ENCODE measurements at places on chromosomes 5 and 9. TPM values are rescaled to one million over a fixed set of nuclear protein-coding genes. Genes with fewer than 3 reads are reported as not detected.

DMRTA1 gene
- total RNA-seq: not detected

GRIA1 gene
- total RNA-seq: not detected

GARIN3 gene
- total RNA-seq: not detected

SELENOP gene
- 6.0 TPM for total RNA-seq

GMCL2 gene
- not detected for total RNA-seq

CDH18 gene
- 0.87 TPM for total RNA-seq

BTNL3 gene
- total RNA-seq: not detected

FBP2 gene
- not detected for total RNA-seq

PRSS3 gene
- 0.42 TPM for total RNA-seq

IL33 gene
- 0.09 TPM for total RNA-seq

NDST1 gene
- 43.2 TPM for total RNA-seq

TAF11L4 gene
- total RNA-seq: not detected

B4GALT7 gene
- 17.7 TPM for total RNA-seq

CDC20B gene
- not detected for total RNA-seq

DAB2 gene
- total RNA-seq: 27.6 TPM

BHMT2 gene
- total RNA-seq: not detected

SHISAL2B gene
- total RNA-seq: not detected

C5orf52 gene
- not detected for total RNA-seq

PCDHA1 gene
- total RNA-seq: not detected

DOCK8 gene
- total RNA-seq: 49.4 TPM

DBH gene
- not detected for total RNA-seq

MZB1 gene
- 0.31 TPM for total RNA-seq

AK8 gene
- not detected for total RNA-seq

SLC35D2 gene
- 10.6 TPM for total RNA-seq

ST6GALNAC4 gene
- 43.1 TPM for total RNA-seq

RBM27 gene
- total RNA-seq: 24.3 TPM

LCN9 gene
- not detected for total RNA-seq

NR4A3 gene
- 0.07 TPM for total RNA-seq

HTR1A gene
- total RNA-seq: not detected

CDH12 gene
- total RNA-seq: 1.4 TPM

FREM1 gene
- 0.13 TPM for total RNA-seq

DNM1 gene
- 20.7 TPM for total RNA-seq

GAS1 gene
- total RNA-seq: 0.07 TPM

DNAH5 gene
- total RNA-seq: not detected

CCDC183 gene
- 0.54 TPM for total RNA-seq

SLC6A7 gene
- not detected for total RNA-seq

REEP2 gene
- 0.63 TPM for total RNA-seq

GCNT1 gene
- total RNA-seq: 0.11 TPM

EPB41L4B gene
- 0.38 TPM for total RNA-seq

PPP1R2B gene
- total RNA-seq: not detected

All from K562 (cell line).